ENCODE measurements at places on chromosomes 7 and 10.

DNA sequence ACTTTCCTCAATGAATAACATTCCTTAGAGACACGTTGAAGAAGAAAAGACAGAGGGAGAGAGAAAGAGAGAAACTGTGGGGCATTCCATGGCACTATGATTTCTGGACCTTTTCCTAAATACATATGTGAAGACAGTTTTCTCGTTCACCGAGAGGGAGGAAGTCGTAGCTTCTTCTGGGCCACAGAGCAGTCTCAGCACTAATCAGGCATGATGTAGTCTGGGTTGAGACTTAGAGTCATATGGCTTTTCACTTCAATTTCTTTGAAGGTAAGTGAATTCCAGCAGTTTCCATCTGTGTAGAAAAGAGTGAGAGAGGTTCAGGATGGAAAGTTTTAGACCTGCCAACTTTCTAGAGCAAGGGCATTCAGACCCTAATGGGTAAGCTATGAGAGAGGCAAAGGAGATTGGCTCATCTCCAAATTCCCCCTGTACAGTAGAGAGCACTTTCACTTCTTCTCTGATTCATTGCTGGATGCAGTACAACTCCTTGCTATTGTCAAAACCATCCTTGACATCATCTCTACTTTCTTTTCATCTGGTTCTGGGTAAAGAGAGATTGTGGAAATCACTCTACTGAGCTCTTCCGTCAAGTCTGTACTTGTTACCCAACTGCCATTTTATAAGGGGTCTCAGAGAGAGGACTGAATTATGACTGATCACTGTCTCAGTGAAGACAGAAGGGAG, 31.5 kb upstream of the OR9A4 start:
- no peak for DNase-seq

DNA sequence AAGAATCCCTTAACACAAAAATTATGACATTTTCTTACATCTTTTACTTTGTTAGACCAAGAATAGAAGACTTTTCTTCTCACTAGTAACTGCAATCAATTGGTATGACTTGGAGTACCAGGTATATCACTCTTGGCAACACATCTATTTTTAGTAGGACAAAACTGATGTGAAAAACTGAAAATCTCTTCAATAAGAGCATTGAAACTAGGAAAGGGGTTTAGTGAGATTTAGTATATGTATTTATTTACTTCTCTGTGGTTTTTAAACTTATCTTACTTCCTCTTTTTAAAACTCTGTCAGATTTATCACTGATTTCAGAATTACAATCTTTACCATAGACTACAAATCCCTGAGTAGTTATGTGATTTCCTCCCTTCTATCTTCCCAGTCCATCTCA, 366.2 kb downstream of the PCDH15 start:
- no peak for DNase-seq

- no peak for DNase-seq
Measured at GRCh38 chr7:19410691-19411090, 265.5 kb upstream of the FERD3L start.

- DNase-seq, result no peak
Measured at GRCh38 chr7:98276241-98276761, 5.2 kb upstream of the BRI3 start.

GRCh38 chr7:99141841-99142726, 1.8 kb downstream of the SMURF1 start:
- DNase-seq, result peak; percentile 57

- no peak for DNase-seq
Measured at GRCh38 chr10:2790396-2791188, 276.8 kb upstream of the PFKP start.

DNA sequence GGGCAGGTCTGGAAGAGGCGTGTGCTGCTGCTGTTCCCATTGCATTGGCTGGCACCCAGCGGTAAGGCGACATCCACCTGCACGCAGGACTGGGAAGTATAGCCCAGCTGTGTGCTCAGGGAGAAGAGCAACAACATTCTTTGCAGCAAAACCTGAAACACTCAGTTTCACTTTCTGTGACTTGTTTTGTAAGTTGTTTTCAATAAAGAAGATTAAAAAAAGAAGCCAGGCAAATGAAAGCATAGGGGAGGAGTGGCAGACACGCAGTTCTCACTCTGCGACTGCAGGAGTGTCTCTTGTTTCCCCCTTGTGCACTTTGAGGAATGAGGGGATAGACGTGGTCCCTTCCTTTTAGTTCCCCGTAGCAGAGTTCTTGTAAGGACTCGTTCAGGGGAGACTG, 5.8 kb downstream of the FBH1 start:
- DNase-seq, result no peak

- DNase-seq, result no peak
Measured at GRCh38 chr10:116752563-116752962, 10.2 kb upstream of the HSPA12A start.

GRCh38 chr10:97640174-97640867, at the start of gene PI4K2A:
Gene PI4K2A (plus strand): TSS chr10:97640671. CDS start chr10:97640743, 72 bp downstream.
- DNase-seq, result peak; percentile 98

DNA sequence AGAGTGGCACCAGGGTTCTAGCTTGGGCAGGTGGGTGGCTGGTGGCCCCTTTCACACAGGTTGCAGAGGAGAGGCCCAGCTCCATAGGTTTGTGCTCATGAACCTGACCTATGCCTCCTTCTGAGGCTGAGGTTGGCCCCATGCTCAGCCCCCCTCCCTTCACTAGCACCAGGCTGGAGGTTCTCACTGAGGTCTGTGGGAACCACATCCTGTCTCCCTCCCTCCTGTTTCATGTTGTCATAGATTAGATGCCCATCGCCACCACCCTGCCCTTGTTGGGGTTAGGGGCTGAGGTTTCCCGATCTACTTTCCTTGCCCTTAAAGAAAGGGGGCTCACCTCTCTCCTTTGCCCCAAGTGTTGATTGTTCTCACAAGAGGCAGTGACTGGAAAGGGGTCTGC, 14.7 kb downstream of the NEUROG3 start:
- DNase-seq, result no peak

DNA sequence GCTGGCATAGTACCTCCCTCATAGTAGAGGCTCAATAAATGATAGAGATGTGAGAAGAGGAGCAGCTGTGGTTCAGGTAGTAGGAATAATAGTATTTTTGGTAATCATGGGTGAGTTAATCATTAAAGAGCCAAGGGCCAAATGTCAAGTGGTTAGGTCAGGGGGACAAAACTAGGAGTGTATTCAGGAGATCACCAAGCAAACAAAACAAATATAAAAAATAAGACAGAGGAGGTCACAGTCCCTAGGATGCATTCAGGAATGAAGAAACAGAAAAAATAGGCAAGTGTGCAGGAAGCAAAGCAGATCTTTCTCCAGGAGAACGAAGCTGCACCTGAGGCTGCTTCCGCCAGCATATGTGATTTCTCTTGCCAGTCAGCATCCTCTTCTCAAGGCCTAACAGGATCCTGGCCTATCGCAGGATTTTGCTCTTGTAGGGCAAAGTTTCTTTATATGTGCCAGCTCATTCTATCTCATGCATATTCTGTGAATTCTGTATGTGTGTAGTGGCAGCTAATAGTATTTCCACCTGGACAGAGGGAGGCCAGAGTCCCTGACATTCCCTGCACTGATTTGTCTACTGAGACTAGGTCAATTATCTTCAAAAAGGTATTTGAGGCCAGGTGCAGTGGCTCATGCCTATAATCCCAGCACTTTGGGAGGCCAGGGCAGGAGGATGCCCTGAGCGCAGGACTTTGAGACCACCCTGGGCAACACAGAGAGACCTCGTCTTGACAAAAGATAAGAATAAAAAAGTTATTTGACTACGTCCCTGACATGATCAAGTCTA, 82.7 kb downstream of the AKR1D1 start:
- no peak for DNase-seq

DNA sequence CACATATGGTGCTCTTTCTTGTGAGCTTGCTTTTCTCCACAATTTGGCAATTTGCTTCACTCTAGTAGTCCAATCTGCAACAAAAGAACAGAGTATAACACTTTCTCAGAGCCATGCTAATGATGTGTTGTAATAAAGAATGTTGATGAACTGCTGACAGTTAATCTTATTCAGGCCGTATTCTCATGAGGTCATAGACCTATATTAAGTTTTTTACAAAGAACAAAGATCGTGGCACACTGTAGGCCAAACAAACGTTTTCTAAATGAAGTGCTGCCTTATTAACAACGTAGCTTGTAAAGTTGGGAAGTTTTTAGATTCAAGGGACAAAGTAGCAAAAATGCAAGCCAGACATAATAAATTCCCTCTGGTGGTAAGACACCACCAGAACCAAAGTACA, 160.1 kb downstream of the GALNT11 start:
- DNase-seq, result no peak

GRCh38 chr7:12211711-12212485, 804 bp downstream of the TMEM106B start:
- DNase-seq, result peak; percentile 16

DNA sequence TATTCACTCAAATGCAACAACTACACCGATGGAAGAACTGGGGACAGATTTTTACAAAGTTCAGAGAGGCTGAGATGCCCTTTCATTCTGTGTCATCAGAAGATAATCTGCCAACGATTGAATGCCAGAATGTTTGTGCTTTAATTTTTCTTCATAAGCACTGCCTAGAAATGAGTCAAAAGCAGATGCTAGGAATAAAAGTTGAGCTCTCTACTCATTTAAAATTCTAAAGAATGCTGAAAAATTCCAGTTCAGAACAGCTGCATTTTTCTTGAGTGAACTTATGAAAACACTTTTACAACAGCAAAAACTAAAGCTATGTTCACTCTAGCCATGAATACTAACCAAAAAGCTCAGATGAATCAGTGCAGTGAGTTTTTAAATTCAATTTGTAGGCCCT, 22.3 kb upstream of the FAM133B start:
- no peak for DNase-seq

GRCh38 chr10:101236376-101237080, 7.3 kb upstream of the LBX1 start:
- no peak for DNase-seq

DNA sequence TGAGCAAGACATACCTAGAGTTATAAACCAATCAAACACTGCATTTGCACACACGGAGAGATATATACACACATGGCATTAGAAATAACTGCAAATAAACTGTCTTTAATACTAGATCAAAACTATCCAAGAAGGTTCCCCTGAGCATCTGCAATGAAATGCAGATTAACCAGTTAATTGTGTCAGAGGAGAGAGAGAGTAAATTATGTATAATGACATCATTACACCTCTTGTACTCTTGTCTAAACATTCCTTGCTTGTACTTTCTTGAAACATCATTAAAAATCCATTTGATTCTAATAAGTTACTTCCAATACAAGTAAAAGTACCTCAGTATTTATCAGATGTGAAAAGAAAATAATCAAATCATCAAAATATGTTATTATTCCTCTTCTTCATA, 932 bp downstream of the ANKRD22 start:
- no peak for DNase-seq

DNA sequence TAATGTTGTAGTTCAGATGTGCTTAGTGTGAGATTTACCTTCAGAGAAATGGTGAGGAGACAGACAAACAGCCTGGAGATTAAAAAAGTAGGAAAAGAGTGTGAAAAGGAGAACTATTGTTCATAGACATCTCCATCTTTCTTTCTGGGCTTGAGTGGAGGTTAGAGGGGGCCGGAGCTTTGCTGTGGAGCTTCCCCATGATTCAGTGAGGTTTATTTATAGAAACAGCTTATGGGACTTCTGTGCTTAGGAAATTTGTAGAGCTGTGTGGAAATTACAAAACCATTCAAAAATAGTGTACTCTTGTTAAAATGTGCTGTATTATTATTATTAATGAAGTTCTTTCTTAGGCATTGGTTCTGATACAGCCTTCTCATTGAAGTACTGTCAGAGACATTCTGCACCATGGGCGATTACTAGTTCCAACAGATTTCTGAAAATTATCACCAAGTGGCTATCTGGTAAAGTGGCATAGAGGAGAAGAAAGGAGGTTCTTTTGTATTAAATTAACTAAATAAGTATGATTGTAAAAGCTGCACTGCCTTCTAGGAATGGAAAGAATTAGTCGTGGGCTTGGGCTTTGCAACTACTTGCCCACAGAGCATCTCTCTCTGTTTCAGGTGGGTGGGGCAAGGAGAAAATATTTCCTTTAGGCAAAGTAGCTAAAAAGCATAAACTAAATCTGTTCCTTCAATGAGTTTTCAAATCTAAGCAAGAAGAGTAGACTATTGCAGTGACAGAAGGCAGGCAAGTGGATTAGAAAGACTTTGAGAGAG, 8.7 kb upstream of the TCAF1 start:
- DNase-seq, result no peak

DNA sequence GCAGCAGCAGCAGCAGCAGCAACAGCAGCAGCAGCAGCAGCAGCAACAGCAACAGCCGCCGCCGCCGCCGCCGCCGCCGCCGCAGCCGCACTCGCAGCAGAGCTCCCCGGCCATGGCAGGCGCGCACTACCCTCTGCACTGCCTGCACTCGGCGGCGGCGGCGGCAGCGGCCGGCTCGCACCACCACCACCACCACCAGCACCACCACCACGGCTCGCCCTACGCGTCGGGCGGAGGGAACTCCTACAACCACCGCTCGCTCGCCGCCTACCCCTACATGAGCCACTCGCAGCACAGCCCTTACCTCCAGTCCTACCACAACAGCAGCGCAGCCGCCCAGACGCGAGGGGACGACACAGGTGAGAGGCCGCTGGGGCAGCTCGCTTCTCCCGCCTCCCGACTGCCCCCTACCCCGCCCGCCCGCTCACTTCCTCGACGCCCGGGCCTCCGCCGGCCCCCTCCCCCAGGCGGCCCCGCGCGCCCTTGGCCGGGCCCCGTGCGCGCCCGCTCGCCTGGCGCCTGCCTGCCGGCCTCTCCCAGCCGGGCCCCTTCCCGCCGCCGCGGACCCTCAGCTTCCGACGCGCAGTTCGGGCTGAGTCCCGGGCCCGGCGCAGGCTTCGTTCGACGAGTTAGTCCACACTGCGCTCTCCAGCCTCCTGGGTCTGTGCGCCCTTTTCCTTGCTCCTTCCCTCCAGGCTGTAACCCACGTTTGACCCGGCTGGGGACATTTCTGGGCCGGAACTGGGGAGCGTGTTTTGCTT, 882 bp downstream of the DLX6 start:
- DNase-seq, result no peak

GRCh38 chr10:88033385-88033784, 170.0 kb downstream of the PTEN start:
- no peak for DNase-seq

GRCh38 chr7:142898377-142899170, 13.0 kb upstream of the TRPV6 start:
- no peak for DNase-seq

GRCh38 chr7:45978010-45978681, 57.1 kb upstream of the IGFBP3 start:
- DNase-seq, result no peak
